Activated CD4-positive, alpha-beta T cell treated with anti-CD3 and anti-CD28 coated beads, Interleukin-2, amount 50 U/mL, for 1 hour (primary cell): ENCODE measurements at places on chromosomes 3 and 15.

GRCh38 chr15:88490036-88490435 is 22.5 kb downstream of the MRPS11 start:
- no peak for DNase-seq

DNA sequence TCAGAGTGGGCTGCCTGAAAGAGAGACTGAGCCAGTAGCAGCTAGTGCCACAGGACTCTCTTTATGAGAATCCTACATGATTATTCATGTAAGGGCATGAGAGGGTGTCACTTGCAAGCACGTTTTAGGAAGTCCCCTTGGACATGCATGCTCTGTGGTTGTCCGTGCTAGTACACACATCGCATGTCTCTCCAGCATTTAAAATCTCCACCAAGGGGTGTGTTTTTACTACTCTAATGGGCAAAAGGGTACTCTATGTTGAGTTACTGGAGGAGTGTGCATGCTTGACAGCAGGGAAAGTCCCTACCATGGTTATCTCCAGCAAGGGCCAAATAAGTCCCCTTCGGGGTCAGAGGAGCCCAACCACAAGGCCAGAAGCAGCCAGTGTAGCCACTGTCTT is 70.7 kb downstream of the DCLK3 start:
- DNase-seq, result no peak

DNA sequence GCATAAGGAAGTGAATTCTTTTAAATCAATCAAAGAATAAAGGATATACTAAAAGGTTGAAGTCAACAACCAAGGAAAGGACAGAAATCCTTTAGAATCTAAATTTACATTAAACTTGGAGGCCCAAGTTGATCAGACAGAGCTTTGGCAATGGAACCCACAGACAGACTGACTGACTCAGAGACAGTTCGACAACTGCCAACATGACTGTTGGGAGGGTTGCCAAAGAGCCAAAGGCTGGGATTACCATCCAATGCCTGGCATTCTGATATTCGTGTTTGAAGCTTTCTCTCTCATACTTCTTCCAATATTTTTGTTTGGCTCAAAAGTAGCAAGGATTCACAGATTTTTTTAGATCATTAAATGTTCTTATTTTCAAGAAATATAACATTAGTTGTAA is 406.1 kb downstream of the PLCL2 start:
- no peak for DNase-seq

DNA sequence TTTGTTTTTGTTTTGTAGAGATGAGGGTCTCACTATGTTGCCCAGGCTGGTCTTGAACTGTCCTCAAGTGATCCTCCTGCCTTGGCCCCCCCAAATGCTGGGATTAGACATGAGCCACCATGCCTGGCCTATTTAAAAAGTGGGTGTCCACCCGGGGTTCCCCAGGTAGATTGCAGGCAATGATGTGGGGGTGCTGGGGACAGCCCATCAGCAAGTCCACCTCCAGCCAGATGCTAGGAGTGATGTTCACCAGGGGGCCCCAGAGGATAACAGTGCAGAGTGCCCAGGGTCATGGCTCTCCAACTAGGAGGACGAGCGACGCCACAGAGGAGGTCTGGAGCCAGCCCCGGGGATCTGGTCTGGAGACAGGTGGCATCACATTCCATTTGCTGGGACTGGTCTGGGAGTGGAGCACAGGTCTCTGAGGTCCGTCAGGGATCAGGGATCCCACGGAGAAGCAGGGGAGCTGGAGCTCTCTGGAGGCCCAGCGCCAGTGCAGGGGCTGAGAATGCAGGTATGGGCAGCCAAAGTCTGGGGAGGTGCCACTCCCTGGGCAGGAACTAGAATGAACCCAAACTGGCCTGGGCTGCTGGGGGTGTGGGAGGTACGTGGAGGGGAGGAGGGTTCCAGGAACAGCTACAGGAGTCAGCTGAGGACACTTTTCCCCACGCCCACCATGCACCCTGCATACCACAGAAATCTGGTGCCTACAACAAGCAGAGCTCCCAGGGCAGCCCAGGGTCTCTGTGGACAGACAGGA is 51.2 kb upstream of the PCSK6 start:
- DNase-seq, result no peak

DNA sequence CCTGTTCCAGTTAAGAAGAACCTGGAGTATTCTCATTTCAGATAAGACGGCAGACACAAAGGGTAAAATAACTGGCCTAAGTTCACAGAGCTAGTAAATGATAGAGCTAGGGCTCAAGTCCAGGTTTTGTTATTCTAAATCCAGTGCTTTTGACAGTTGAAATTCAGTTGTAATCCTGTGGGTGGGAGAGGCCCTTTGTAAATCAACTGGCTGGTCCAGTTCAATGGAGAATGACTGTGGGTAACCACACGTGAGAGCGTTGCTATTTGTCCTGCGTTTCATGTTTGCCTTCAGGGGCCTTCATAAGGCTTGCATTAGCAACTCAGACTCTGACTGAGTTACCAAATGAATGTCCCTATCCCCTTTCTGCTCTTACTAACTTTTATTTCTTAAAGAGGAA is 24.2 kb upstream of the CD96 start:
- no peak for DNase-seq

GRCh38 chr3:16886303-16886683 is 1.5 kb downstream of the PLCL2 start:
- DNase-seq, result no peak
